LNCaP clone FGC (cell line): ENCODE measurements at places on chromosomes 7 and 10.
A peak's percentile ranks its signal among the peaks of the same experiment; 100 is the strongest.

DNA sequence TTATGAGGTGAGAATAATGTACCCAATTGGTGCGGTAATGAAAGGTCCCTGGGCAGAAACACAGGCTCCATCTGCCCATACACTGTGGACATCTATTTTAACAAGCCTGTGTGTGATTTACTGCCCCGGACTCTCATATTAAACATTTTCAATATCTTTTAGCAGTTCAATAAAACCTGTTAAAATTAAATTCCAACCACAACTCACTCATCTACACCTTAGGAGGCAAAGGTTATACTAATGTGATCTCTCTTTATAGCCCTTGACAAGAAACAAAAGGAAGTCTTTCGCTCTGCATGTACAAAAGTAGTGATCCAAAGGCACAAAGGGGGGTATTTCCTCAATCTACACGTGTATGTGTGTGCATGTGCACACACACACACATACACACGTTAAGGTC lies 186.0 kb downstream of the PARD3 start:
- no peak for DNase-seq

GRCh38 chr7:101669307-101669706 lies 40.2 kb upstream of the MYL10 start:
- no peak for DNase-seq

DNA sequence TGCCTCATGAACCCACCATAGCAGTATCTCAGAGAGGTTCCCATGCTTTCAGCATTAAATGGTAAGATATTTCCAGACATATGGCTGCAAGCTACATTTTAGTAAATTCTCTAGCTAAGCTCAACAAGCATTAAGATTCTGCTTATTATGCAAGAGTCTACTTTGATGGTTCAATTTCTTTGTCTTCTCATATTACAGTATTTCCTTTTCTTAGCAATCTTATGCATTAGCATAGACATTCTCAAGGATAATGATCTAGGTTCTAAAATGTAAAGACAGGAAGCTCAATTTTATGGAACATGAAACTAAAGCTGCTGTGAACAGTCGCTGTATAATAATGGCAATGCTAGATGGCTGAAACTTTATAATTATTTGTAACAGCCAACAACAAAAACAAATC lies 39.2 kb downstream of the MEOX2 start:
- DNase-seq = no peak

DNA sequence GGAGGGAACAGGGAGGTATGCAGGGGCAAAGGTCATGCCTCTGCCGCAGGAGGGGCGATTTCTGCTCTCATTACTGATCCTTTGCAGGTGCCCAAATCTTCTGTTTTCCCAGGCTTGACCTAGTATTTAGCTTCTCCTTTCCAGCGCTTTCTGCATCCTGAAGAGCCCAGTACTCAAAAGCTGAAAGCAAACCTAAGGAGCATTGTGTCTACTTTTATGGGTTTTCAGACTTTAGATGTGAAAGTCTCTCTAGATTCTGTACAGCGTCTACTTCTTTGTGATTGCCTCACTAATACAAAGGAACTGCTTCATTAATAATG lies 560 bp downstream of the GBF1 start:
- no peak for DNase-seq

DNA sequence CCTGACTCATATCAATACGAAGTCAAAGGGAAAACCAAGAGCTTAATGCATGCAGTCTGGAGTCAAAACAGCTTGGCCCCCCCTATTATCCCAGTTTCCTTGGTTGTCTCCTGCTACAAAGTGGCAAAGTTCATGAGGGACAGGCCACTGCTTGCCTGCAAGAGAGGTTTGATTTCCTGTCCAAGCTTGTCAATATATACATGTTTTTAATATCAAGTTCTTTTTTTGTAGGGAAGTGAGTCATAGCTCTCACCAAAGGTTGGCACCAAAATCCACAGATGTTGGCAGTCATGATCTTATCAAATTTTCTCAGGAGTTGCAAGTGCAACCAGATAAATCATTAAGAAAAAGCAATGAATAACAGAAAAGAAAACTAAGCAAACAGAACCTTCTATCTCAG lies 176.8 kb downstream of the COBL start:
- peak; percentile 38 for DNase-seq

DNA sequence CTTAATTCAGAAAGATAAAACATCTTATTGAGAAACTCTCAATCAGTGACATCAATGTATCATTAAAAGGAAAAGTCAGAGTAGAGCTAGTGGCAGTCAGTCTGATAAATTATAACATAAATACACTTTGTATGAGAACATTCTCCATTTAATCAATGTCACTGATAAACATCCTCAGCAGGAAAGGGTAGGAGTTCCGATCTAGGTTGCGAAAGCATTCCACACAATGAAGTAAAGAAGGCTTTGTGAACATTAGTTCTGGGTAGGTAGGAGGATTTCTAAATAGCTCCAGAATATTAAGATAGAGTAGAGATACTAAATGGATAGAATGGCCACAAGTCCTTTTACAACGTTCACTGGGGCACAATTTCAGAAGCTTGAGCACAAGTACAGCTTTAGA lies 179.7 kb upstream of the MALRD1 start:
- no peak for DNase-seq

DNA sequence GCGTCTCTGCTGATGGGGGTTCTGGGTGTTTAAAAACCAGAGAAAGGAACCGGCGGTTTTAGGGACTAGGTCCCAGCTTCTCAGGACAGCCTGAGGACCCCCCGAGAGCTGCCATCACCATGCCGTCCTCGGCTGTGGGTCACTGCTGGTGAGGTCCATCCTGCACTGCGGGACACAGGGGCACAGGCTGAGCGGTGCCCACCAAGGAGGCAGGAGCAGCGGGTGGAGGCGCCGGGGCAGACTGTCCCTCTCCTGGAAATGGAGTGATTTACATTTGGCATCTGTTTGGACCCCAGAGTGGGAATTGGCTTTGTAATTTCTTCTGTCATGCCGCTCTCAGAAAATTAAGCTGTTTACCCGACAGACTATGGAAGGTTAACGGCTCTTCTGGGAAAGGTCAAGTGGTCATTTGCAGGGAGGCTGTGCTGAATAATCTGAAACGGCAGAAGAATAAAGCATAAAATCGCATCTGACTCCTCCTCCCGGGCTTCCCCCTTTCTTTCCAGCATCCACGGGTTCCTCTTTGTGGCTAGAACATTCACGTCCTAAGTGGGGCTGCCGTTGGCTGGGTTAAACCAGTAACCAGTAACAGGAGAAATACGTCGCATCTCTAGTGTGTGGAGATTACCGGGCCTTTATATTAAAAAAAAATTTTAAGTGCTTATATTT lies 31.7 kb downstream of the LHPP start:
- no peak for DNase-seq

DNA sequence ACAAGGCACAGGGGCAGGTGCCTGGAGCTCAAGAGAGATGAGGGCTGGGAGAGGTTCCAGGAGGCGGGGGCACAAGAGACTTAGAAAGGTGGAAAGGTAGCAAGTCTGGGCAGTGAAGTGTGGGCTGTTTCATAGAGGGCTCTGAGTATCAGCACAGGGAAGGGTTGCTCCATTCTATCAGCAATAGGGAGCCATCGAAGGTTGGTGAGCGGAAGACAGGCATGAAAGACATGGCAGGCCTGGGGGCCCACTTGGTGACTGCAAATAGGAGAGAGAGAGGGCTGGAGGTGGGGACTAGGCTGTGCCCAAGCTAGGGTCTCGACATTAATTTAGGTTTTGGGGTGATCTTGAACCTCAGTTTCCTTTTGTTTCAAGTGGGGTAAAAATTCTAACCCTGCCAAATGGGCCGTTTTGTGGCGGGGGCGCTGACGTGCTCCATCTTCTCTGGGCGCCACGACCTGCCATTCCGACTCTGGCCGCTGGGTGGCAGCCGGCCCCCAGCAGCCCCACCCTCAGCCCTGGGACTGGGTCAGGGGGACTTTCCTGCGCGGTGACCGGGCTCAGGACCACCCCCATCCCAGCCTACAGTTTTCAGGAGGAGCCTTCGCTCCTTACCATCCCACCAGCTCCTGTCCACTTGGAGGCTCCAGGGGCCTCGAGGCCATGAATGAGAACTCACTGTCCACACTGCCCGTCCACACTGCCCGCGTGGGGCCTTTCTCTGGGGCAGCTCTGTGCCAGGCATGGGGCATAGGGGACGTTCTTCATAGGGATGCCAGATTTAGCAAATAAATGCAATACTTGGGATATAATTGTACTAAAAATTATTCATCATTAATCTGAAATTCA lies 37.2 kb upstream of the PCBD1 start:
- no peak for DNase-seq

DNA sequence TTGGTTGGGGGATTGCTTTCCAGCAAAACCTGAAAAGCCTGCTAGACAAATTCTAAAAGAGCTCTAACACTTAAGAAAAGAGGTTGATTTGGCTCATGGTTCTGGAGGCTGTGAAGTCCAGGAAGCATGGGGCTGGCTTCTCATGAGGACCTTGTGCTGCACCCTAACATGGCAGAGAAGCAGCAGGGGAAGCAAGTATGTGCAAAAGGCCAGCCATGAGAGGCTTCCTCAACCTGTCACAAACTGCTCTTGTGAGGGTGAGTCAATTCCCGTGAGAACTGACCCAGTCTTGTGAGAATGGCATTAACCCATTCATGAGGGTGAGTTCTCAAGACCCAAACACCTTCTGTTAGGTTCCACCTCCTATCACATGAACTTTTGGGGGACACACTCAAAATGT lies 54.3 kb upstream of the IGFBP3 start:
- no peak for DNase-seq

GRCh38 chr10:52004342-52004949 lies 305.1 kb upstream of the CSTF2T start:
- peak; percentile 6 for DNase-seq

GRCh38 chr10:76311752-76312636 lies 880.6 kb downstream of the LRMDA start:
- no peak for DNase-seq

DNA sequence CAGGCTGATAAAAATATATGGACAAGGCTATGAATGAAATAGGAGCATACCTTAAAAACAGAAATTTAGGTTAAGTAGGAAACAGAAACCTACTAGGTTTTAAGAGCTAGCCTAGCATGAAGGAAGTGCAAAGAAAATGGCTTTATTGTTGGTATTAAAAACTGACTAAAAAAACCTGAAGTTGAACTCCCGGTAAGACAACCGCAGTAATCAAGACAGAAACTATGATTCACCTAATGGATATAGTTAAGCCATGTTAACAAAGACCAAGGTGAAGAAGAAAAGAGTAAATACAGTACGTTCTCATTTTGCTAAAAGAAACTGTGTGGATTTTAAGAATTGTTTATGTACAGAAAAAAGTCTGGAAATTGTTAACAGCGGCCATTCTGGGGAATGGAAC lies 2.5 kb downstream of the RTKN2 start:
- no peak for DNase-seq

DNA sequence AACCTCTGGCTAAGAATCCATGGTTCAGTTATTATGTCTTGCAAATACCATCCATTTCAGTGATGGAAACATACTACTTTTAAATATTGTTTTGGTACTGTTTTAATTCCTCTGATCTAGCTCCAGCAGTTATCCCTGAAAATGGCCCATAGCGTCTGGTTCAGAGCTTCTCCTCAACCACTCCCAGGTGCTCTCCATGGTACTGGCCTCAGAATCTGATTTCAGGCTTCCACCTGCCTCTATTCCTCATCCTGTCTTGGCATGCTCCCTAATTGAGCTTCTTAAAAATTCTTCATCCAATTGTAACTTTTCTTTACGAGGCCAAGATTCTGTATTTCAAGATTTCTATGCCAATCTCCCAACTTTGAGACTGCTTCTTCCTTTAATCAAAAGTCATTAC lies 236.3 kb downstream of the HTR7 start:
- no peak for DNase-seq

- no peak for DNase-seq
Measured at GRCh38 chr10:58278962-58279307, 10.0 kb downstream of the CISD1 start.

DNA sequence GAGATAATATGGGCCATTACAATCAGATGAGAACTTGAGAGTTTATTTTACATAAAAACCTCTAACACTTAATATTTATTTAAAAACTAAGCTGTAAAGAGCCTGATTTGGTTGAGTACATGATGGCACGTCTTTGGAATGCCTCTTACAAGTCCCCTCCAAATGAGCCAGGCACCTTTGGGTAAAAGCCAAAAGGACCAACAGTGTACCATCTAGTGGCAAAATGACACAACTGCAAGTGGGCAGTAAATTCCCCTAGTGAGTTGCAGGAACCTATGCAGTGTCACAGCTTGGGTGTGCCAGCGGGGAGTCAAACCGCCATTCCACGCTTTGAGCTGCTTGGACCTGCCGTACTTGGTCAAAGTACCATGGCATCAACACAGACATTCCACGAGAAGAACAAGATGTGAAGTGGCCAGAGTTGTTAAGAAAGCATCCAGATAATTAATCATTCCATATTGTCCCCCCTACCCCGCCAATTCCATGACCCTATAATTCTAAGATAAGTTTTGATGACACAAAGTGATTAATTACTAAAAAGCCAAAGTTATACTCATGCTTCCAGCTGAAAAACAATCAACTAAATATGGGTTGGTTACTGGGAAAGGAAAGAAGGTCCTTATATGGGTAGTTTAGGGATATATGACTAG lies 115.2 kb downstream of the SORBS1 start:
- DNase-seq = peak; percentile 46

DNA sequence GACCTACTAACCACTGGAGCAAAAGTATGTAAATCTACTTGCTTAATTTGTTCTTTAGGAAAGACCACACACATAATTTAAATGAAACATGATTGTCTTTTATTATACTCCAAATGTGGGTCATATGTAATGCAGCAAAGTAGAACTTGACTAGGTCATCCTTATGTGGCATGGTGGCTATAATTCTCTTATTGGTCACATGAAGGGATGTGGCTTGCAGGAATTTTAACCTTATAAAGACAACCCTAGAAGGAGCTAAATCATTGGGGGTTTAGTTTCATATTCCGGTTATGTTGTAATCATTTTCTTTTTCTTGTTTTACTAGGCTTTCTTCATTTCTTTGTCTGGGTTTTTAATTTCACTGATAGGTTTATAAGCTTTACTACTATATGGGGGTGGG lies 93.9 kb downstream of the SEPTIN7 start:
- no peak for DNase-seq

- DNase-seq = no peak
Measured at GRCh38 chr10:101397140-101397539, 43.2 kb downstream of the BTRC start.

- DNase-seq = no peak
Measured at GRCh38 chr7:143239813-143240212, 18.0 kb downstream of the TAS2R40 start.
